Right renal cortex interstitium (tissue), 3 donors: ENCODE measurements at places on chromosomes 1 and 21. TPM values are rescaled to one million over a fixed set of nuclear protein-coding genes. Genes with fewer than 3 reads are reported as not detected.
A peak's percentile ranks its signal among the peaks of the same experiment; 100 is the strongest.

- DNase-seq = peak; percentile 69
These were observed 9.8 kb downstream of the ATP8B2 start for GRCh38 chr1:154335025-154335714.

DNA sequence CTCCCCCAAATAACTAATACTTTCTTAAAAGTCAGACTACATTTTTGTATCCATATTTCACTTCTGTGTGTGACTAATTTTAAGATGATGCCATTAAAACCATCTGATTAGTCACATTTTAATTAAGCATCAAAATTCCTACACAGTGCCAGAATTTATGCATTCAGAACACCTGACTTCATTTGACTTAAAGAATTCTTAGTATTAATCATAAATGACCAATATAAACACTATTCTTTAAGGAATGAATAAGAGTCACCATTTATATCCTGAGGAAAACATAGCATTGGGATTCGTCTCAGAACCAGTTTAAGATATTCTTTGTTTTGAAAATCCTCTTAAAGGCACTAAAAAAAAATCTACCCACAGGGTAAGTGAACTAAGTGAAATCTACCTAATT lies 37.0 kb downstream of the TM2D1 start:
- DNase-seq = no peak

- DNase-seq = no peak
These were observed 44.8 kb downstream of the PCNT start for GRCh38 chr21:46368533-46369285.

DNA sequence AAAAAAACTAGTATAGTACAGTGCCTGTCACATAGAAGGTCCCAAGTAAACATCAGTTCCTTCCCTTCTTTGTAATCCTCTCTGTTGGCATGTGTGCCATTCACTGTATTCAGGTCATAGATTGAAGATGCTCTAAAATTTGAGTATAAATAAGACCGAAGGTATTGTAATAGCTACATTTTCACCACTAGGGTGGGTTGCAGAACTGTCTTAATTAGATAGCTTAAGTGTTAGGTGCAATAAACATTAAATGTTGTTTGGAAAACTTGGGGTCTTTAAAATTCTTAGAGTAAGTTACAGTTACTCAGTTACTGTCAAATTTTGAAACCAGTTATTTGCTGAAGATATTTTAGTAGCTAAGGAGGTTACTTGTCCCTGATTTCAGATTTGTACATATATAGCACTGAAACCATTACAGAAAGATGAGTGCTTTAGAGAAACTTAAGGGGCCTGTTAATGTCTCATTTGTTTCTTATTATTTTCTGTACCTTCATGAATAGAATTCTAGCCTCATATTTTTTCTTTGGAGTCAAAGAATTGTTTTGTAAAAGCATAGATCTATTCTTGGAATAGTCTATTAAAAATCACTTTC lies 24.3 kb downstream of the PER3 start:
- no peak for DNase-seq

DNA sequence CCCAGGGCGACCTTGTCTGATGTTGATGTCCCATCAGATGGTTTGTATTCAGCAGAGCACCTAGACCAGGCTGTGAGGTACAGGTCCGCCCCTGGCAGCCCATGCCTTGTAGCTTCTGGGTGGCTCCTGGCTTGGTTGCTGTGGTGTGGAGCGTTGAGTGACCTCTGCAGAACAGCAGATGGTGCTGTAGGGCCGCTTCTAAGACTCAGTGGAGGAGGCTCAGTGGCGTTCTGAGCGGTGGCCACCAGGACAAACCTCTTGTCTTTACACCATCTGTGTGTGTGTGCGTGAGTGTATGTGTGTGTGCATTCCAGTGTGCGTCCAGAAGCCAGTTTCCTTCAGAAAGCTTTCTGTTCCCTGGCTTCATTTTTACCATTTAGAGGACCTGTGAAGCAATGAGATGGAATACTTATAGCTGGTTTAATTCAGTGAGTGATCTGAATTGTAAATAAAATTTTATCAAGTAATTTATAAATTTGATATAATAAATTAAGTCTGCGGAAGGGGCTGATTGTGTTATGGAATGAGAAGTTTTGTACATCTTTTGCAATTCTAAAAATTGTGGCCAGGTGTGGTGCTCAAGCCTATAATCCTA lies 66.1 kb downstream of the ADARB1 start:
- peak; percentile 72 for DNase-seq

DNA sequence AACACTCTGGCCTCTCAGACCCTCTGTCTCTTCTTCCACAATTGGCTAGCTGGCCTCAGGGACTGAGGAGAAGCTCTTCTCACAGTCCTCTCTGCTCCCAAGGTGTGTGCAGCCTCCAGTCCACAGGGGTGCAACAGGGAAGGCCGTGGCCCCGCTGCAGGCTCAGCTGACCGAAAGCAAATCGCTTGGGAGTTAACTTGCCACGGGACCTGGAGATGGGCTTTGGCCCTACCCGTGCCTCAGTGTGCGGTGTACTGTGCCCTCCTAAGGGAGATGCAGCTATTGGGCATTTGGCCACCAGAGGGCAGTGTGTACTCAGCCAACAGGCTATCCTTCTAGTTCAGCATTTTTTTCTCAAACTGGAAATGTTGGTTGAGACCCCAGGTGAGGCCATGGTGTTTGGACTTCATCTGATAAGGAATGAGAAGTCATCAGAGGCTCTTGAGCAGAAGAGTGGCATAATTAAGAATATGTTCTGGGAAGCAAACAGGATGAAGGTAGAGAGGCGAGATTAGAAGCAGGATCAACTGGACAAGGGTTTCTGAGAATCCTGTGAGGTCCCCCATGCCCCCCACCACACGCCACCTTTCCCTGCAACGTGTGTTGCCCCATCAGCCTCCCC lies 42.5 kb upstream of the TMEM125 start:
- peak; percentile 61 for DNase-seq

DNA sequence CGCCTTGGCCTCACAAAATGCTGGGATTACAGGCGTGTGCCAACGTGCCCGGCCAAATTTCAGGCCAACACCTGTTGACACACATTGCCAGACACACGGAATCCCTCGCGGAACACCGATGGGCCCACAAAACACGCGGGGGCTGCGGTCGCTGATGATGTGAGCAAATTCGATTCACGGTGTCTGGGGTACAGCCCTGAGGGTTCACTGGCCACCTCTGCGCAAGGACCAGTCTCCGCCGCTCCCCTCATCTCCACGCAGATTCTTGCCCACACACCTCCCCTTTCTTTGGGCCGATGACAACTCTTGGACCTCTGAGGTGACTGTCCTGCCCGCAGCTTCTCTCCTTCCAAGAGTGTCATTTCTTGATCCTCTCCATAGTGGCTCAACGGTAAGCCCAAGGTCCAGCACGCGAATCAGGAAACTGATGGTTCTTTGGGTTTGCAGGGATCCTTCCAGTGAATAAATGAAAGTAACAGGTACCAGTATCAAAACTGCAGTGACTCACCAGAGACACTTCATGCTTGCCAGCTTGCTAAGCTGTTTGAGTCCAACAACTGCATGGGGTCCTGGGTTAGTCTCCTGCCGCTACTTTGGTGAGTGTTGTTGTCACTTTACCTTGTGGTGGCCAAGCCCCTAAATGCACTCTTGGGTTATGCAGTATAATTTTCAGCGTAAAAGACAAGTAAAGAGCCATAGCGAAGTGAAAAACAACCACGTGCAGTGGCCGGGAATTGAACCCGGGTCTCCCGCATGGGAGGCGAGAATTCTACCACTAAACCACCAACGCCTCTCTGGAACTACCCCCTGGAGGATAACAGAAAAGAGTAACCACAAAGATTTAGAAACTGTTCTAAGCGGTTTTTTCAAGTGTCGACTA lies 11.0 kb upstream of the RNU1-3 start:
- DNase-seq = no peak

DNA sequence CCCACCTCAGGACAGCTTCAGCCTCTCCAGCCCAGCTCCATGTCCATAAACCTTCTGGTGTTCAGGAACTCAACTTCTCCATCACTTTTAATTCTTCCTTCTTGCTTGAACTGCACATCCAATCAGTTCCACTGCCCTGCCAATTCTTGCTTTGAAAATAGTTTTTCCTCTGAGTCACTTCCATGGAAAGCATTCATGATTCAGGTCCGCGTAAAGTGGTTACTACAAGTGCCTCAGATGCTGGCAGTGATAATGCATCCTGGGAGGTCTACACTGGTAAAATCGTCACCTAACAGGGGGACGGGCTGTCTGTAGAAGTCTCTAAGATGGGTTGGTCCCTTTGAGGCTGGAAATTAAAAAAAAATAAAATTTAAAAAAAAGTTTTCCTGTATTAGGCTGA lies 25.9 kb upstream of the RCAN1 start:
- DNase-seq = no peak

The FBXO44 gene
- 14.2 TPM for polyA plus RNA-seq

The CRTC2 gene
- 33.9 TPM for polyA plus RNA-seq

The EEIG2 gene
- 18.7 TPM for polyA plus RNA-seq

The PCAT6 gene
- 3.5 TPM for polyA plus RNA-seq
